ENCODE measurements at places on chromosomes 6 and 20.

DNA sequence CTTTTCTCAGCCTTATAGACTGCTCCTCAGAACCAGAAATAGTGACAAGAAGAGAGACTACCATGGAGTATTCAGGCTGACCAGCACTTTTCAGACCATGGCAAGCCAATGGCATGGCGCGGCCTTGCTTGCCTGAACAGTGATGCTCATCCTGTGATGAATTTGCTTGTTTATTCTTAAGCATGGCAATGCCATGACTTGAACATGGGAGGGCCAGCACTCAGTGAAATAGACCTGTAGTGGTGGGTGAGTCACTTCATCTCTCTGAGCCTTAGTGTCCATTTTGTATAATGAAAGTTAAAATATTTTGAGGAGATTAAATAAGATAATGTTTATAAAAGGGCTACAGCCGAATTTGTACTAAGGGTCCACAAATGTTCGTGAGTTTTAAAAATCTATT is 79.1 kb downstream of the LRRC1 start:
- DNase-seq = no peak

DNA sequence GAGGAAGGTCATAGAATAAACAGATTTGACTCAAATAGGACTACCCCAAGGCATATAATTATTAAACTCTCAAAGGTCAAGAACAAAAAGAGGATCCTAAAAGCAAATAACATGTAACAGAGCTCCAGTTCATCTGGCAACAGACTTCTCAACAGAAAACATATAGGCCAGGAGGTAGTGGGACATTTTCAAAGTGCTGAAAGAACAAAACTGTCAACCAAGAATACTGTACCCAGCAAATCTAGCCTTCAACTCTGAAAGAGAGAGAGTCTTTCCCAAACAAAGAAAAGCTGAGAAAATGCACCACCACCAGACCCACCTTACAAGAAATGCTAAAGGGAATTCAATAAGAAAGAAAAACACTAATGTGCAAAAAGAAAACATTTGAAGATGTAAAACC is 11.9 kb downstream of the NQO2 start:
- DNase-seq = no peak

DNA sequence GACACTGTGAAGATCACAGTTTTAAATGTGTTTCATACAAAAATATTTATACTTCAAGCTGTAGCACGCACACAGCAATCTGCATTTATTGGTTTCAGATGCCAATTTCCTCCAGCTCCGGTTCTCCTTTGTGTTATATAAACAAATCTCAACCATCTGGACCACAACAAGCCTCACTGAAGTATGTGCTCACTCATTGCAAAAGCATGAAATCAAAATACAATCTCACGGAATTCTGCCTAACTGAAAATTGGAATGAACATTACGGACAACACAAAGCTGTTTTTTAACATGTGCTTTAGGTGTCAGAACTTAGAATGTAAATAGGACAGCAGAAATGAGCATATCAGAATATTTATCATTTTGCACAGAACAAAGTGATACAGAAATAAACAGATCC is 38.0 kb downstream of the RCAN2 start:
- no peak for DNase-seq

GRCh38 chr6:138241381-138241780 is 23.1 kb upstream of the PBOV1 start:
- no peak for DNase-seq

DNA sequence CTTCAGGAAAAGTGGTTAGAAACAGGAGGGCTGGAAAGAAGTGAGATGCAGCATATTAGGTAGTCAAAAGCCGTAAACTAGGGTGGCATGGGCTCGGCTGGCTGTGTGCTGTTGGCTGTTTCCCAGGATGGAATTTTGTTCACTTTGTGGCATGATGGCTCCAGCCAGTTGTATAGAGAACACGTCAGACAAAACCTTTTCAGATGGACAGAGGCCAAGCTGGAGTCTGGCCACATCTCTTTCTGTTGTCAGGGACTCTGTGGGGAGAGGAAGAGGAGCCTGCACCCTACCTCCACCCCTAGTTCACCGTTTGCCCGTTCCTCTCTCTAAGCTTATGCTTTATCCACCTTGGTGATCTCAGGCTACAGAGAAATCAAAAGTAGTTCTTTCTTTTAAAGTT is 22.0 kb downstream of the C6orf89 start:
- no peak for DNase-seq

DNA sequence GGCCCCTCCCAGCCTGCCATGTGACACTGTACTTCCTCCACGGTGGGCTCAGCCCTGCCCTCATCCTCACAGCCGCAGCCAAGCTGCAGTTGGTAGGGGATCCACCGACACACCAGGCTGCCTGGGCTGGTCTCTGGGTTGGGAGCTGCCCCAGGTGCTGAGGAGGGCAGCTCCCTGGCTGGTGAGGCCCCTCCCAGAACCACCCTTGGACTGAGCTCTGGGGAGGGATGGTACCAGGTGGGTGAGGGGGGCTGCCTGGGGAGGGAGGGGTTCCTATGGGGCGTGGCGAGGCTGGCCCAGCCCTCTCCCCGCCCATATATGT is 185 bp upstream of the TNFRSF6B start:
- DNase-seq = no peak

DNA sequence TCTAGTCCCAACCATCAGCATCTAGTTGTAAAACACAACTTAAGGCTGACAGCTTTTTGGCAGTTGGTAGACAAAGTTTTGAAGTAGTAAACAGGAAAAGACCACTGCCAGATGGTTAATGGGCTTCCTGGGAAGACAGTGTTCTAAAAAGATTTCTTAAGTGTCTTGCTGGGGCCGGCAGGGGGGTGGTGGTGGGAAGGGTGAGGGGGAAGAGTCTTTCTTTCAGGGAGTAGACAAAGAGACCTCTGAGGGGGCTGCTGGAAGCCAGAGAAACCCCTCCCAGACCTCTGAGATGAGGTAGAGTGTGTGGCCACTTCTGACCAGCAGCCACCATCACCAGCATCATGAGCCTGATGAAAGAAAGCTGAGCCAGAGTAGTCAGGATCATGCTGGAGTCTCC is 784.9 kb downstream of the TENT5A start:
- DNase-seq = no peak

DNA sequence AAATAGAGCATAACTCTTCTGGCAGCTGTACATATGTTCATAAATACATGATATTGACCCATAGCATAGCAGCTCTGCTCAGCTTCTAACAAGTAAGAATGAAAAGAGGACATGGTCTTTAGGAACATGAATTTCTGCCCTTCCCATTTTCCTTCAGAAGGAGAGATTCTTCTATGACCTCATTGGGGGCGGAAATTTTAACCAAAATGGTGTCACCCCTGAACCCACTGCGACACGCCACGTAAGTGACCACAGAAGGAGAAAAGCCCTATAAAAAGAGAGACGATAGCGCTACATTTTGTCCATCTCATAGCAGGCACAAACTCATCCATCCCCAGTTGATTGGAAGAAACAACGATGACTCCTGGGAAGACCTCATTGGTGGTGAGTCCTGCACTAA is at the start of gene IL17A:
Gene IL17A, plus strand, starts transcription at position 301 of the 400 bp plus-strand sequence. Its CDS starts 57 bp downstream, at position 358.
- no peak for DNase-seq

- no peak for DNase-seq
Measured at GRCh38 chr20:3174442-3175261, 1.3 kb upstream of the LZTS3 start.

DNA sequence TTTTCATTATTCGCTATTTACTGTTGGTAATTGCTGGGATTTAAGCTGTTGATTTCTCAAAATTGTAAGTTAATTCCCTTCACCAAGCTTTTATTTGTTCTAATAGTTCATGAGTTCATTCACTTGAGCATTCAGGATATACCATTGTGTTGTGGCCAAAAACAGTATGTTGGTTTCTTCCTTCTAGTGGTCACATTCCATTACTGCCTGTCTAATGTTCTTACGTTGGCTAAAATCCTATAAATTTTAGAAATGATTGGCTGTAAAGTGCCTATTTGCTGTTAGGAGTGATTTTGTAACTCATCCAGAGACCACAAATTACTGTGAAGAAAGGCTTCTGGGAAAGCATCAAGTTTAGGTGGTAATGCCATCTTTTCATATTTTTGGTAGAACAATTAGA is 76.3 kb downstream of the FARS2 start:
- DNase-seq = peak; percentile 58

GRCh38 chr6:52663120-52663935 is 7.6 kb upstream of the TMEM14A start:
- DNase-seq = peak; percentile 81

- DNase-seq = no peak
Measured at GRCh38 chr6:155038104-155038503, 43.0 kb downstream of the TIAM2 start.

DNA sequence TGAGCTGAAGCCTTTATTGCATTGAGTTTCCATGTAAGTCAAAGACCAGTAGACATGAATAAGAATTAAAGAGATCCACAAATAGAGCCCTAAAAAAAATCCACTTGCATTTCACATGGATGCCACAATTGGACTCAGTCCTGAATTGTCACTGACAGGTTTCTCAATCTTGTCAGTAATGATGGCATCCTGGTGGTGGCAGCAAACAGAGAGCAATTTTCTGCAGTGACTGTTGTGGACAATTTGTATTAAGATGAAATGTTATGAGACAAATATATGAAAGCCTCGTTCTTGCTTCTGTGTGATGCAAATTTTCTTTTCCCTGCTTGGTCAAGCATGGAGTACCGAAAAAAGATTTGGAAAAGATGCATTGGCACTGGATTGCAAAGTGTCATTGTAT is 278.9 kb downstream of the SAMD5 start:
- DNase-seq = peak; percentile 4

DNA sequence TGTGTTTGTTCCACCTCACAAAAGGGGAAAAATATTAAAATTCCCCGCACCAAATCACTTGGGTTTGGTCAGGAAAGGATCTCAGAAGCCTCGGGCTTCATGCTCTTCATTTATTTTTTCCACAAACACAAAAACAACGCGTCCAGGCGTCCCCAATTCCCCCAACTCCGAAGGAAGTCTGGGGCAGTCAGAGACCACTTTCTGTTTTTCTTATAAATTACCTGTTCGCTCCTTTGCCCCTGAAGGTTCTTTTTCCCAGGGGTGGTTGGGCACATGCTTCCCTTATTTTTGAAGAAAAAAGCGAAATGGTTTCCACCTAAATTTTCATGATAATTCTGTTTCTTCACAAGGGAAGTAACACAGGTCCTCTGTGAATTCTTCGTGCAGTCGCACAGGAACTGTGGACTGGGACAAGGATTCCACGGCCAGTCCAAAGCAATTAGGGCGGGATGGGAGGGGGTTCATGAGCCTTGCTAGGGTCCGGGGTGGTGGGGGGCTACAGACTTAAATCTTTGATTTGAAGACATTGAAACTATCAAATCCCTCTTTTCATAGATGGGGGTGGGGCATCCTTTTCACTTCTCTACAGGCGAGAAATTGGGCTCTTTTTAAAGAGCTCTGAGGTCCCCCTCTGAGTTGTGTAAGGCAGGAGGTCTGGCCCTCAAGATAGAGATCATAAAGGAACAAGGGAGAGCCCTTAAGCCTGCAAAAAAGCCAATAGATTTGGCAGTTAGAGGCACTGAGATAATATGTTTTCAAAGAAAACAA is 30.5 kb upstream of the HFE start:
- DNase-seq = peak; percentile 23

DNA sequence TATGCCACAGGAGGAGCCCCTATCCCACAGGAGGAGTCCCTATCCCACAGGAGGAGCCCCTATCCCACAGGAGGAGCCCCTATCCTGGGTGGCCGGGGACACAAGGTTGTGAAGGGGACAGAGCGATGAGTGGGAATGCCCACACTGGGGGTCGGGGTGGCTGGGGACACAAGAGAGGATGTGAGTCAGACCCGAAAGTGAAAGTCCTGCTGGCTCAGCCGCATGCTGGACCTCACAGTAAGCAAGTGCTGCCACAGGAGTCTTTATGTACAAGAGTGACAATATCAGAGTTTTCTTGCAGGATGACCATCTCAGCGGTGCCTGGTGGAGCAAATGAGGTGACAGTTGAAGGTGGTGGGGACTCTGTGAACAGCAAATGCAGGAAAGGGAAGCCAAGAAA is 93.7 kb downstream of the PSMB1 start:
- peak; percentile 19 for DNase-seq

DNA sequence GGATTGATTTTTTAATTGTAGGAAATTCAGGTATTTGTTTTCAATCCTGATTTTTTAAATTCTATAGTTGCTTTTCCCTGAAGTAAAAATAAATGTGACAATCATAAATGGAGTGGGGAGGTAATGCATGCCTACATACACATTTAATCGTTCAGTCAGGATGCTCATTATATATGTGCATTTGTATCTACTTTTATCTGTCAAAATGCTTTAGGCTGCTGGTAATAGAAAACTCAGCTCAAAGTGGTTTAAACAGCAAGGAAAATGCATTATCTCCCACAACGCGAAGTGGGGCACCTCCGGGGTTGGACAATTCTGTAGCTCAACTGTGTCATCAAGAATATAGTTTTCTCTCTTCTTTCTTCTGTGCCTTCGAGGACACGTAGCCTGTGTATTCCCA is 116.4 kb upstream of the SASH1 start:
- no peak for DNase-seq

DNA sequence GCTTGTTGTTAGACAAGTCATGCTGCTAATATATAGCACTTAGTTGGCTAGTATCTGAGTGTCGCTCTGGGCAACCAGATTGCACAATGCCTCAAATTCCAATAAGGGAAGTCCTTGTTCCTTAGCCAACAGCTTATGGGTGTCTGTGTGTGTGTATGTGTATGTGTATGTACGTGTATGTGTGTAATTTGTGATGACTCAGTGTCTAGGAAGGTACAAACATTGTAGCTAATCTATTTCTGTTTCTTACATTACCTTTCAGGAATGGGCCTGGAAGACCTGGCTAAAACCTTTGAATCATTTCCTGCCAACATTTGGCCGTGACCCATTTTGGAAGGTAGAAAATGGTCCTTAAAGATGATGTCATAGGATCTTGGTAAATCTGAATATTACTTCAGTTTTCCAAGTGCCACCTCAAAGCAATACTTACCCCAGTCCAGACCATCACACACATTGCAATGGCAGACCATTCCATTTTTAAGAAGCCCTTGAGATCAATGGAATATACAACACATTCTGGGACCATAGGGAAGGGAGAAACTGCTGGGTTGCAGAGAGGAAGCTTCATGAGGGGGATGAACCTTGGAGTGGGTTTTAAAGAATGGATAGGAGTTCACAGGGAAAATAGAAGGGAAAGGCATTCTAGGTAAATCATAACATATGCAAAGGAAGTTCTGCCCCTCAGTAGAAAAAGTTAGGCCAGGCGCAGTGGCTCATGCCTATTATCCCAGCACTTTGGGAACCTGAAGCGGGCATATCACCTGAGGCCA is 25.1 kb downstream of the NEDD9 start:
- peak; percentile 84 for DNase-seq

Measured in T47D (cell line).